ENCODE measurements at places on chromosomes 6 and 20. TPM values are rescaled to one million over a fixed set of nuclear protein-coding genes. Genes with fewer than 3 reads are reported as not detected.

Gene SEMG1
- total RNA-seq: not detected

Gene KIF3B
- total RNA-seq: 14.5 TPM

Gene TXLNB
- total RNA-seq: 1.4 TPM

Gene CD83
- total RNA-seq: 7.0 TPM

Gene KIAA1755
- not detected for total RNA-seq

Gene TGM6
- total RNA-seq: not detected

Gene SLC32A1
- not detected for total RNA-seq

Gene ULBP2
- not detected for total RNA-seq

Measured in CD4-positive, alpha-beta memory T cell (primary cell).